ENCODE measurements at places on chromosomes 1 and 21. TPM values are rescaled to one million over a fixed set of nuclear protein-coding genes. Genes with fewer than 3 reads are reported as not detected.

Gene SPATA1
- 0.46 TPM for total RNA-seq

Gene BSND
- not detected for total RNA-seq

Gene TLCD4
- total RNA-seq: 0.26 TPM

Gene SHE
- total RNA-seq: 0.07 TPM

Gene OR2L13
- not detected for total RNA-seq

Gene LRRC53
- not detected for total RNA-seq

Gene POU3F1
- not detected for total RNA-seq

Gene ELAVL4
- total RNA-seq: not detected

Gene ANXA9
- total RNA-seq: not detected

Gene SYCP1
- total RNA-seq: not detected

Gene TAF1A
- total RNA-seq: 11.3 TPM

Gene GPR153
- 11.5 TPM for total RNA-seq

Gene PRAMEF12
- total RNA-seq: not detected

Gene AGO4
- total RNA-seq: 22.9 TPM

Gene GBP7
- not detected for total RNA-seq

Gene MSH4
- total RNA-seq: 0.33 TPM

Gene SPRR2E
- not detected for total RNA-seq

Gene CELA3B
- not detected for total RNA-seq

Gene C1QB
- total RNA-seq: not detected

Gene S100A3
- 1.7 TPM for total RNA-seq

Gene KCNE2
- not detected for total RNA-seq

Gene UBE2U
- total RNA-seq: not detected

Gene HJV
- not detected for total RNA-seq

Measured in smooth muscle cell of the pulmonary artery (primary cell).